ENCODE measurements at places on chromosomes 12 and 14. TPM values are rescaled to one million over a fixed set of nuclear protein-coding genes. Genes with fewer than 3 reads are reported as not detected.

Gene PRPH
- total RNA-seq = not detected

Gene RNF10
- total RNA-seq = 127 TPM

Gene TMEM121
- total RNA-seq = 5.8 TPM

Gene CDC42BPB
- total RNA-seq = 104 TPM

Gene ABCB9
- total RNA-seq = 5.0 TPM

Gene PTCSC3
- total RNA-seq = not detected

Gene ASB2
- total RNA-seq = not detected

Gene LPAR5
- not detected for total RNA-seq

Gene POP5
- total RNA-seq = 23.6 TPM

Gene ORMDL2
- total RNA-seq = 30.6 TPM

DNA sequence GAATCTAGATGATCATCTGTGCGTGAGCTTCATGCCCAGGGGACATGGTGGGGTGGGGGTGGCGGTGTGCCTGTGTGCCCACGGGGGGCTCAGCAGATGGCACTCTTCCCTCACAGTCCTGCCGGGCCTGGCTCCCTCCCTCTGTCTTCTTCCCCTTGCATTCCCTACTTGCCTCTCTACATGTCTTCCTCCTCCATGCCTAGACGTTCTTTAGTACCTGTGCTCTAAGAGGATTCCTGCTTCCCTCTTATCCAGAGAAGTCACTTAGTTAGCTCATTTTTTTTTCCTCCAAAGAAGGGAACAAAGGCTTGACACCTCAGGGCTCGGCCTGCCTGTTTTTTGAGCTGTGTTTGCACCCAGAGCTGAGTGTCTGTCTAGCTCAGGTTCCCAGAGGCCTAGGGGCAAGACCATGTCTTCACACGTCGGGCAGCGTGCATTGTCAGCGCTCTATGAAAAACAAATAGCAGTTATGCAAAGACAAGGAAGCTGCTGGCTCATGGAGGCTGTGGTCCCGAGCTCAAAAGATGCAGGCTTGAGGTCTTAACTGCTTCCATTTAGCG lies 48.8 kb downstream of the NINJ2 start:
- DNase-seq = peak; percentile 51

DNA sequence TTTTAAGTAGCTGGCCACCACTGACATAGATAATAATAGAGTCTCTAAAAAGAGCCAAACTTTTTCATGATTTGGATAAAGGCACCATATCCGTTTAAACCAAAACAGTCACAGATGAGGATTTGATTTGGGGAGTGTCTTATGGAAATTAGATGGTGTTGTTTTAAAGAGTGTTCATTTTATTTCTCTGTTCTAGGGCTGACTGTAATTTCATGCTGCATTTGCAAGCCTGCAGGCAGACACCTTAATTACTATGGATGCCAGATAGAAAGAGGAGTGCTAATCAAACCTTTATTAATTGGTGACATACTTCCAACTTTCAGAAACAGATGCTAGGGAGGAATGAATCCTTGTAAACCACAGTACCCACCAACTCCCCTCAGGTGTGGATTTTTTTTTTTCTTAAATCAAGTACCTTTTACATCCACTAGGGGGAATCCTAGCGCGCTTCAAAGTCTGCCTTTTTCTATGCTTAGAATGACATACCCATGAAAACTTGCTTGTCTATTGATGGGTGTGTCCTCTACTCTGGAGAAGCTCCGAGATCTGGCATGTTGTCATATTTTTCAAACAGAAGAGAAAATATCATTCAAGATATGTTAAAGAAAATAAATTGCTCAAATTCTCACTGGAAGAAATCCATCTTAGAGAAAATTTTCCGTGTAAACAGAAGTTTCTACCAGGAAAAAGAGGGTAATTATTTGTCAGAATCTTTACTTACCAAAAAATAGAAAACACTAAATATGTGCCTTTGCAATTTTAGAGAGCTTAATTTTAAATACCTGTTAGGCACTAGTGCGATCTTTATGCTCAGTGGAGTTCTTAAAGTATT lies 14.2 kb upstream of the PLXNC1 start:
- peak; percentile 72 for DNase-seq

DNA sequence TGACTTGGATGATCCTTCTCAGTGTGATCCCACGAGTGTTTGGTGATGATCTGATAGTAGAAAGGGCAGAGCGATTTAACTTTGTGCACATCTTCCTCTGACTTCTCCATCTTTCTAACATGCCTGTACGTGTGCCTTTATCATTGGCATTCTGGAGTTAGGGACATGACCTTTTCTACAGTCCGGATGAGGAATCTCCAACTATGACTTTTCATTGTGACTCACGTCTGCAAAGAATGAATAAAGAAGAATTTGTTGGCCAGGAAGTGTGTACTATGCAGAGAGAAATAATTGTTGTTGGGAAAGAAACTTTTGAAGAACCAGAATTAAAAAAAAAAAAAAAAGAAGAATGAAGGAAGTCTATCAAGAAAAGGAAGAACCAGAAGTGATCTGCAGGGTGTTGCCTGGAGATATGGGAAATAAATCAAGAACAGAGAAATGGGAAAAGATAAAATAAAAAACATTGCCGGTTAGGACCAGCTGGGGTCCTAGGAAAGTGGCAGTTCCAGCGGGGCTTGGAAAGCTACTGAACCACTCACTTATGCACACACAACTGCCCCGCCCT lies 25.3 kb downstream of the PPFIBP1 start:
- peak; percentile 75 for DNase-seq

- no peak for DNase-seq
Measured at GRCh38 chr12:48123169-48123568, 4.0 kb downstream of the PFKM start.

DNA sequence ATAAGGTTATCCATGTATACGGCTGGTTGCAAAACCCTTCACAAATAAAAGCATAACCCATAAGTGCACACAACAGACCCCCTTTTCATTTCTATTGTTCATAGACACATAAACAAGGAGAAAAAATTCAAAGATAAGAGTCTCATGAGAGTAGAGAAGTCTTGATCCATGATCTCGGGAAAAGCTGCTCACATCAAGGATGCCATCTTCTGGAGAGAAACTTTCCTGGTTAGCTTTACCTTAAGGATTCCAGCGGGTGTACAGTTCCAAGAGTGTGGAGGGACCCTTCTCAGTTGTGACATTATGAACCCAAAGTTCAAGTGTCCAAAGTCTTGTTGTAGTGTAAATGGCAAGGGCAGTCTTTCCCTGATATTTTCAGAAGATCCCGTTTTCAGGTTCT lies 144.5 kb downstream of the LLPH start:
- peak; percentile 55 for DNase-seq

GRCh38 chr12:29314416-29314815 lies 66.6 kb downstream of the ERGIC2 start:
- no peak for DNase-seq

- DNase-seq = no peak
Measured at GRCh38 chr12:104222976-104223375, 7.4 kb downstream of the TXNRD1 start.

DNA sequence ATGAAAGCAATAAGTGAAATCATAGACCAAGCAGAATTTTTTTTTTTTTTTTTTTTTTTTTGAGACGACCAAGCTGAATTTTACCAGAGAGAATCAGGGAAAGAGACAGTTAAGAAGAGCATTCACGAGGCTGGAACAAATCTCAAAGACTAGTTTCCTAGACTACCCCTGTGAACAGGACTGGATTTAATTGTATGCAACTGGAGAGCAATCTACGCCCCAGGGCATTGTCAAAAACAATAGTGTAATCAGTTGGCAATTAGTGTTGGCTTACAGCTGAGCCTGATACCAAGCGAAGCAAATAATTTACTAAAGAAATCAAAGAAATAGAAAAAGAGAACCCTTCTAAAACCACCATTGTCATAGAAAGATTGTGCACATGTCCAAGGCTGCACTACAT lies 232.9 kb upstream of the CPNE8 start:
- no peak for DNase-seq

- DNase-seq = no peak
Measured at GRCh38 chr12:58914457-58914856, 5.8 kb downstream of the LRIG3 start.

- DNase-seq = no peak
Measured at GRCh38 chr14:92236243-92236900, 86.6 kb upstream of the SLC24A4 start.

- no peak for DNase-seq
Measured at GRCh38 chr12:50711121-50711520, 52.8 kb upstream of the ATF1 start.

- no peak for DNase-seq
Measured at GRCh38 chr12:74283646-74284045, 254.0 kb upstream of the ATXN7L3B start.

GRCh38 chr14:106134886-106135285 lies 608.5 kb downstream of the TMEM121 start:
- DNase-seq = no peak

DNA sequence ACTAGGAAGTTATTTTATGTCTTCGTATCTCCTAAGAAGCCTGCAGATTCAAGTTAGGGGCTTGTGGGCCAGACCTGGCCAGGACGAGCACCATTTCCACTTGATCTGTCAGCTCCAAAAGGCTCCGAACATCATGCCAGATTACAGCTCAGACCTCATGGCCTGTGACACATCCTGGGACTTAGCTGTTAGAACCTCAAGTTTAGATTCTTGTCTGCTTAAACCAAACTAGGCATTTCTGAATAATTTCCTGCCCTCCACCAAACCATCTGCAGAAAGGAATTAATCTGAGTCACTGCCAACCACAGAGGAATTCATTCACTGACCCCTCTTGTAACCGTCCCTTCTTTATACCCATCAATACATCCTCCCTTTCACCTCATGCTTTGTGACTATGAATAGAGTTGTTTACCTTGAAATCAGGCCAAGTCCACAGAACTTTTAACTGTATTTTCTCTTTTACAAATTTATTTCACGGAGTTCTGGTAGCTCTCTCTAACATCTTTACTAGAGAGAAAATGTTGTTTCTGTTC lies 120.3 kb downstream of the FBXL14 start:
- DNase-seq = peak; percentile 67

DNA sequence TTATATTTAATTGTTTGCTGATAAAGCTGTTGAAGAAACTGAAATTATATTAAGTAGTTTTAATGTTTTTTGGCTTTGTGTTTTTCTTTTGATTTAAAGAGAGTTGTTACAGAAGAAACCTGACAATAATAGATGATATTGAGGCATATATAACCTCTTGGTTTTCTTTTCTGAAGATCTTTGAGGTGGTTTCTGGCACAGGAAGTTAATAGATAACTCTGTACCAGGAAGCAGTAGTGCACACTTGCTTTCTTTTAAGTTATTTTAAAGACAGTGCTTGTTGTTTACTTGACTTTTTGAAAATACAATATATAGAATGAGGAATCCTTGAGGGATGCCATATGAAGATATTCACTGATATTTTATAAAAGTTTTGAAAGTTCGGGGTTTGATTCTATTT lies 209.0 kb upstream of the FBXO33 start:
- DNase-seq = no peak

GRCh38 chr14:85391455-85391854 lies 138.5 kb upstream of the FLRT2 start:
- DNase-seq = no peak

DNA sequence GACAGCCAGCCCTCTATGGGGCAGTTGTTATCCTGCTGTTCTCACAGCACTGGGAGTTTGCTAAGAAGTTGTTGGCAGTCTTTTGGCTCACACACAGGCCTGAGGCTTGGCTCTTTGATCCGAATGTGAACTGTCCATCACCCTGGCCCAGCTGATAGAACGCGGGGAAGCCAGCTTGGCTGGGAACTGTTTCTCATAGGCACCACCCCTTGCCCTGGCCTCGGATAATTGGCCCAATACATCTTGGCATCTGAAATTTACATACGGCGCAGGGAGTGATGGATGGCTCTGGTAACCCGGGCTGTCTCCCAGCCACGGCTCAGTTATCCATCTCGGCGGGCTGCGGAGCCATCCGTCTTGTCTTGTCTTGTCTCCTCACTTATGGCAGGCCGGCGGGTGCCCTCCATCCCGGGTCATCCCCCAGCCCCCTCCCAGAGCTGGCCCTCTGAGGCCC lies 164.1 kb downstream of the PHETA1 start:
- no peak for DNase-seq

- no peak for DNase-seq
Measured at GRCh38 chr12:129401572-129401971, 502.3 kb downstream of the TMEM132D start.

DNA sequence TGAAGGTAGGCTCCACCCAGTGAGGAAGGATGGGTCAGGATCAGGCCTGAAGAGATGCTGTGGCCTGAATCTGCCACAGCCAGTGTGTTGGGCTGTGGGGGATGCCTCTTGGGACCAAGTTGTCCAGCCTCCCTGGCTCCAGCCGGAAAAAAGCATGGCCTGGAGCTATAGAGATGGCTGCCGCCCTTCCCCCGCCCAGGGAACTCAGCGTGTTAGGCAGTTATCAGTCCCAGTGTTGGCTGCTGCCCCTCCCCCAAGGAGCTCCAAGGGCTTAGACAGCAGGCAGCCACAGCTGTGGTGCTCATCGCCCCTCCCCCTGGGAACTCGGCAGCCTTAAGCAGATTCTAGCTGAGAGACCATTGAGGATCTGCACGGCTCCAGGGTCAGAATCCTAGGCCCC lies 158.0 kb downstream of the CAPZA3 start:
- no peak for DNase-seq

DNA sequence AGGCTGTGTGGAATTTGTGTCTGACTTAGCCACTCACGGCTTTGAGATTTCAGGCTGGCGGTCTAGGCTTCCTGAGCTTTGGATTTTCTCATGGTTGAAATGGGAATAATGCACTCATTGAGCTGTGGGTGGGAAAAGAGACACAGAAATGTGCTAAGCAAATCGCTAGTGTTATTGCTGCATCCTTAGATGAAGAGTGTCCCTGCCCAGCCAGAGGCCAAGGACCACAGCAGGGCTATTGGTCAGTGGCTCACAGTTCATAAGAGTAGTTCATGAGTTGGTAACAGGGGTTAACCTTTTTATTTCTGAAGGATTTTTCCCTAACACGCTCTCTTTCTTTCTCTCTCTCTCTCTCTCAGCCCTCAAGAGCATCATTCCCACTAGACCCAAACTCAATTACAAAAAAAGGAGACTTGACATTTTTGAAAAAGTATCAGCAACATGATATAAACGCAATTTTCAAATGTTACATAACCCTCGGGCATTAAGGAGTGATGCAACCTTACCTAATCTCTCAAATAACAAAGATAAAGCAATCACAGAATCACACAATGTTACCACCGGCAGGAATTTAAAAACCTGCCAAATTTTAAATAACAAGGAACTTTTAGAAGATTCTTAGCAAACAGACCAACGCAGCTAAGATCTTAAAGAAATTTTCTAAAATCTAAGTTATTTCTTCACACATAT lies 36.7 kb upstream of the RMST start:
- no peak for DNase-seq

Measured in lung microvascular endothelial cell (primary cell).